ENCODE measurements at places on chromosomes 6 and 20.

DNA sequence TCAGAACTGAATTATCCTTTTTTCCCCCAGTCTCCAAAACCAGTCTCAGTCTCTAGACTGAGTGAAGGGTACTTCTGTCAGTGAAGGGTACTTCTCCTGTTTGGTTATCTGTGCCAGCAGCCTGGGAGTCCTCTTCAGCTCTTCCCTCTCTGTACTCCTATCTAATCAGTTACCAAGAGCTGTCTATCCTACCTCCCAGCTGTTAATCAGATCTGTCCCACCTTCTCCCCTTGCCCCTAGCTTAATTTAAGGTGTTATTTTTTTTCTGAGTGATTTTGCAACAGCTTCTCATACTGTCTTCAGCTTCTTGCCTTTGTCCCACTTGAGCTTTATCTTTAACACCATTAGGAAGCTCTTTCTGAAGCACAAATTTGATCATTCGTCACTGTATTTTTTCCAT is 491.9 kb upstream of the SOX4 start:
- DNase-seq = no peak

DNA sequence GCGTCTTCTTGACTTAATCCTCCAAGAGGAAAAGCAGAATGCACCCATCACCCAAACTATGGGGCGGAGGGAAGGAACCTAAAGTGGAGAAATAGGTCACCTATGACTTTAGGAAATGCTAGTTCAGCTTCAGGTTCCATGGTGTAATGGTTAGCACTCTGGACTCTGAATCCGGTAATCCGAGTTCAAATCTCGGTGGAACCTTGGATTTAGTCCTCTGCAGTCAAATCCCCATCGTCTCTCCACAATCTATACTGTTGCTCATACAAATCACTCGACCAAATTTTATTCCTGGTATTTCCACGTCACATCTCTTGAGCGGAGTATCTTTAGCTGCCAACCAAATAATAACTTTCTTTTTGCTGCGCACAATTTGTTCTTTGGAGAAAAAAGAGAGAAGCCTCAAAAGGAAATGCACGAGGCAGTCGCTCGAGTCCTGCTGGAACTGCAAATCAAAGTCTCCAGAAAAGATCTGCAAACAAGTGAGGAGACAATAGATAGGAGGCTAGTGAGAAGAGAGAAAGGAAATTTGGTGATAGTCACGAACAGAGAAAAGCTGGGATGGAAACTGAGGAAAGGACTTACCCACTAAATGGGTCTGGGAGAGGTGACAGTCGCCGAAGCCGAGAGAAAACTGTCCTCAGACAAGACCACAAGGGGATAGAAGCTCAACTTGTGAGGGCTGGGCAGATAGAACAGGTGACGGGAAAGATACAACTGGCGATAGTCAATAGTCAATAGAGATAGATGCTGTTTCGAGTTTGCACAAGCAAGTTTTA is 16.6 kb downstream of the POM121L2 start:
- DNase-seq = no peak

DNA sequence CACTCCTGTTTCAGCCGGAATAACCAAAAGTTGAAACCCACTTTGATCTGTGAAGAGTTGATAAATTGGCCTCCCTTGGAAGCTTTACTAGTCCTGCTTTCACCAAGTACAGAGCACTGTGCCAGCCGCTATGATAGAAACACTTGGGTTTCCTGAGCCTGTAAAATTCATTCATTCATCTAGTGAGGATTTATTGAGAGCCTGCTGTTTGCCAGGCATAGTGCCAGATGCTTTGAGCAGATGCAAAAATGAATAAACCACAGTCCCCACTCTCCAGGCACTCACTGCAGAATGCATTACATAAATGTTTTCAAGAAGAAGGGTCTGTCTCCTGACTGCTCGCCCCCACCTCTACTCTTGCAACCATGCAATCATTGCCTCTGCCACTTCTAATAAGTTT is 25.3 kb upstream of the TMEM217 start:
- DNase-seq = no peak

- no peak for DNase-seq
These were observed 10.7 kb downstream of the TULP4 start for GRCh38 chr6:158322724-158323560.

- no peak for DNase-seq
These were observed 75.2 kb upstream of the IYD start for GRCh38 chr6:150293423-150294173.

GRCh38 chr6:12083763-12084162 is 71.7 kb downstream of the HIVEP1 start:
- no peak for DNase-seq

GRCh38 chr6:52020945-52021570 is 66.4 kb downstream of the PKHD1 start:
- DNase-seq = no peak

DNA sequence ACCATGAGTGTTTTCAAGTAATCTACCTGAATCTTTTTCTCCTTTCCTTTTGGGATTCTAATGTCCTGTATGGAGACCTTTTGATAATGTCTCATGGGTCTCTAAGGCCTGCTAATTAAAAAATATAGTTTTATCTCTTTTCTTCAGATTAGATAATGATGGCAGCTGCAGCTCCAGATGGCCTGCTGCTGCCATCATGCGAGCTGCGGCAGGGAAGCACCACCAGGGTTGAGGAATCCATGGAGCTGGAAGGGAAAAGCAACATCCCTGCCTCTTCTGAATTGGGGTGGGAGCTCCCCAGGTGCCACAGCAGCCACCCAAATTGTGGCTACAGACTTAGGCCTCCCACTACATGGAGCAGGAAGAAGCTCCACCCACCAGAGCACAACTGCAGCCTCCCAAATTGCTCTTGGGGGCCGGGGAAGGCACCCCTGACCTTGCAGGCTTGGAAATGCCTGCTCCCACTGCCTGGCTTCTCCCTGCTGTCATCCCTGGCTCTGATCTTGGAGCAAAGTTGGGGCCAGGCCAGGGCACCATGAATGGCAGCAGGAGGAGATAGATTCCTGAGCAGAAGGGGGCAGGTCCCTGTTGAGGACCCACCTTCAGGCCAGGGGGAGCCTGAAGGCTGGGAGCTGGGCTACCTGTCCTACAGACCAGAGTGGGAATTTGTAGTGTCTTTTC is 189.6 kb upstream of the MAN1A1 start:
- no peak for DNase-seq

- no peak for DNase-seq
These were observed 71.7 kb downstream of the SNX5 start for GRCh38 chr20:17896771-17897369.

GRCh38 chr6:1503811-1504210 is 105.9 kb upstream of the FOXC1 start:
- DNase-seq = no peak

DNA sequence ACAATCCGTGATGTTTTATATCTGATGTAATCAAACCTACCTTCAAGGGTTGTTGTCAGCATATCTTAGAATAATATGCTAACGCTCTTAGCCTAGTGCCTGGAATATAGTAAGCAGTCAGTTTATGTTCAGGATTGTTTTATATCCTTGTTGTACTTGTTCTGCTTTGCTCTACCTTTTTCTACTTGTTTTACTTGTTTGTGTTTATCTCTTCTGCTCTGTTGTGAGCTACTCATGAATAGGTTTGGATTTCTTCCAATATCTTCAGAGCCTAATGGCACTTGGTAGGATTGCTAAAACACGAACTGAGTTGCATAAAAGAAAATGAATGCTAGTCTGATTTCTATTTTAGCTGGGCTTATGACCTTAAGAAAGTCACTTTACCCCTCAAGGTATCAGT is 40.1 kb downstream of the DNAH8 start:
- DNase-seq = no peak

GRCh38 chr20:57734754-57735153 is 24.9 kb upstream of the PMEPA1 start:
- DNase-seq = no peak

- DNase-seq = no peak
These were observed 121.7 kb downstream of the UTRN start for GRCh38 chr6:144406796-144407195.

- DNase-seq = peak; percentile 65
These were observed 159.9 kb downstream of the OR2B2 start for GRCh38 chr6:27752038-27752885.

Data from CD4-positive, alpha-beta T cell treated with Interferon gamma for 1 hour (primary cell).